Naive thymus-derived CD4-positive, alpha-beta T cell (primary cell): ENCODE measurements at places on chromosomes 16 and 17. TPM values are rescaled to one million over a fixed set of nuclear protein-coding genes. Genes with fewer than 3 reads are reported as not detected.
A peak's percentile ranks its signal among the peaks of the same experiment; 100 is the strongest.

ARHGDIG gene
- not detected for polyA plus RNA-seq

DNA sequence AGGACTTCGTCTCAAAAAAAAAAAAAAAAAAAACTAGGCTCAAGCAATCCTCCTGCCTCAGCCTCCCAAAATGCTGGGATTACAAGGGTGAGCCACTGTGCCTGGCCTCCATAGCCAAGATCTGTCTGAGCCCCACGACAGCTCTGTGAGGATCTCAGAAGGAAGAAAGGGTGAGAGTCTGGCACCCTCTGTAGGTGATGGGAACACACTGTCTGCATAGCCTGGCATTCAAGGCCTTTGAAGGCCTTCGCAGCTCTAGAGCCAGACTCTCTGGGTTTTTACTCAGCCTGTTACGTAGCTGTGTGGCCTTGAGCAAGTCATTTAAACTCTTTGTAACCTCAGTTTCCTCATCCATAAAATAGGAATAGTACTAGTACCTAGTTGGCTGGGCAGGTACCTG, 6.3 kb upstream of the XPO6 start:
- H3K4me3 ChIP-seq, result no peak overlapping the region
- H3K4me1 ChIP-seq, result no peaks in the 10 kb centered on the region
- H3K27ac ChIP-seq, result no peak overlapping the region
- H3K36me3 ChIP-seq, result no peaks in the 10 kb centered on the region
- DNase-seq, result peak; percentile 58

CLEC3A gene
- not detected for polyA plus RNA-seq

- no peak overlapping the region for H3K4me3 ChIP-seq
- H3K27me3 ChIP-seq, result no peaks in the 10 kb centered on the region
- DNase-seq, result no peak
Observed at GRCh38 chr16:1109648-1110047, 13.6 kb upstream of the C1QTNF8 start.

DNA sequence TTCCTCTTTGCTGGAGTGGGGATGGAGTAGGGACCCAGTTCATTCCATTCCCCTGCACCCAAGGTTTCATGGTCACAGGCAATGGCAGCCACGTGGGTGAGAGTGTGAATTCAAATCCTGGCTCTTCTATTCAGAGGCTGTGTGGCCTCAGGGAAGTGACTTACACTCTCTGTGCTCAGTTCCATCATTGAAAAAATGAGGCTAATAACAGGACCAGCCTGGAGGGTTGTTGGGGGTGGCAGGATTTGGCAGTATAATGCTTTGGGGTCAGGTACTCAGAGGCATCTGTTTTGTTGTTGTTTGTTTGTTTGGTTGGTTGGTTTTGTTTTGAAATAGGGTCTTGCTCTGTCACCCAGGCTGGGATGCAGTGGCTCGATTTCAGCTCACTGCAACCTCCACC, 2.2 kb upstream of the CRISPLD2 start:
- no peak for DNase-seq
- peaks cover 20% of the 10 kb centered on the region for H3K4me1 ChIP-seq
- H3K36me3 ChIP-seq, result no peaks in the 10 kb centered on the region
